ENCODE measurements at places on chromosomes 7 and 10. TPM values are rescaled to one million over a fixed set of nuclear protein-coding genes. Genes with fewer than 3 reads are reported as not detected.

GRCh38 chr10:93850031-93851015 lies 43.5 kb upstream of the SLC35G1 start:
- DNase-seq, result no peak

- no peak for DNase-seq
Observed at GRCh38 chr7:107234436-107234835, 65.6 kb downstream of the HBP1 start.

GRCh38 chr10:125093974-125094705 lies 66.2 kb downstream of the CTBP2 start:
- no peak for DNase-seq

ICA1 gene
- 40.1 TPM for polyA plus RNA-seq

GRCh38 chr7:30894866-30895605 lies 16.6 kb upstream of the AQP1 start:
- DNase-seq, result no peak

ELN gene
- 42.5 TPM for polyA plus RNA-seq

HOXA9 gene
- polyA plus RNA-seq, result 4.4 TPM

DNA sequence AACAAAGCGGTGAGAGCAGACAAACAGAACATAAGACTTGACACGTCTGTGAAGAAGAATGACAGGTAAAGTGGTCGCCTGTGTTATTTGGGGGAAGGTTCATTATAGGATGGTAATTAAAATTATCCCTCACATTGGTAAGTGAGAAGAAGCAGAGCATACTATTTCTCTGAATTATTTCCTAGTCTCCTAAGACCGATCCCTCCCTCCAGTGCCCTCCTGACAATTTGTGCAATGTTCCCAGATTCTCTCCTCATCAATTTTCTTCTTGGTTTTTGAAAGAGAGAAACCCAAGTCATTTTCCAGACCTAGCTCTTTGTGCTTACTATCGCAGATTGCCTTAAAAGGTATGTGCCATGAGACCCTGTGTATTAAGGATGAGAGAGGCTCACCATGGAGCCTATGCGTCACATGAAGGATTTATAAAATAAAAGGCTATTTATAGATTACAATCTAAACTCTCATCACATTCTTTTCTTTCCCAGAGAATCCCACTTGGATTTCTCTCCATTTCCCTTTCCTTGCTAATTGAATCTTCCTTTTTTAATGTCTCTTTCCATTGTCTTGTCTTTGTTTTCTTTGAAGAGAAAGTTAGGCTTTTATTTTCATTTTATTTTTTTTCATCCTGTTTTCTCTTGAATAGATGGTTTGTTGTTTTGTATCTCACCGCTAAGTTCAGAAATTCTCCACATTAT lies 112.0 kb downstream of the PPP1R3A start:
- DNase-seq, result no peak

CRHR2 gene
- 0.19 TPM for polyA plus RNA-seq

GRCh38 chr10:101062232-101063049 lies 652 bp downstream of the KAZALD1 start:
- peak; percentile 89 for DNase-seq
